ENCODE measurements at places on chromosomes 5 and 9.

GRCh38 chr9:123438821-123439220 lies 82.8 kb downstream of the CRB2 start:
- DNase-seq, result no peak

- no peak for DNase-seq
Measured at GRCh38 chr9:18910435-18910834, 122.6 kb downstream of the SAXO1 start.

DNA sequence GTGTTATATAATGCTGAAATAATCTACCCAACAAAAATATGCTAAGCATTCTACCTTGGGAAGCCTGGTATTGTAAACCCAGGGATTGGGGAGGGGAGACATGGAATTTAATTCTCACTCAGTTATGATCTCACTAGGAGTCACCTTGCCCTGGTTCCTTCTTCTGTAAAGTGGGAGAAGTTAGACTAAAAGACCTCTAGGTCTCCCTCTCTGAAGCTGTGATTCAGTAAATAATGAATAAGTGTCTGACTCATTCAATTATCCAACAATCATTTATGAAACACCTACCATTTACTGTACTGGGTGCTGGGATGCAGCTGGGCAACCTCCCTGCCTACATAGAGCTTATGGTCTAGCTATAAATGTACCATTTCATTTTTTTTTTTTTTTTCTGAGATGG lies 20.2 kb upstream of the SPARC start:
- DNase-seq, result no peak

DNA sequence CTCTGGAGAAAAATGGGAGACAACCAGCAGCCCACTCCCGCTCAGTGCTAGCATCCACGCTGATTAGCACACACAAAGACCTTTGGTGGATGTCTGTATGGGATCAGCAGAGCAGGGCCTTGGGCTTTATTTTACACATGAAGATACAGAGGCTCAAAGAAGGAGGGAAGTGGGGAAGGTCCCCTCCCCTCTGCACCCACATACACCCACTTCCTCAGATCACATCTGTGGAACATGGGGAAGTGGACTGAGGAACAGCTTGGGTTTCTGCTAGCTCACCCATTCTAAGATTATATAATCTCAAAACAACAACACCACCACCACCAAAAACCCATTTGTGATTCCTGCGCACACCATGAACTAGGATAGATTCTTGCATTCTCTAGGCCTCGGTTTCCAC lies 14.0 kb downstream of the GGTA1 start:
- no peak for DNase-seq

GRCh38 chr9:281741-282645 lies 67.3 kb downstream of the DOCK8 start:
- no peak for DNase-seq

Measured in GM03348 (cell line).